CD8-positive, alpha-beta T cell (primary cell): ENCODE measurements at places on chromosomes 1 and 21.

DNA sequence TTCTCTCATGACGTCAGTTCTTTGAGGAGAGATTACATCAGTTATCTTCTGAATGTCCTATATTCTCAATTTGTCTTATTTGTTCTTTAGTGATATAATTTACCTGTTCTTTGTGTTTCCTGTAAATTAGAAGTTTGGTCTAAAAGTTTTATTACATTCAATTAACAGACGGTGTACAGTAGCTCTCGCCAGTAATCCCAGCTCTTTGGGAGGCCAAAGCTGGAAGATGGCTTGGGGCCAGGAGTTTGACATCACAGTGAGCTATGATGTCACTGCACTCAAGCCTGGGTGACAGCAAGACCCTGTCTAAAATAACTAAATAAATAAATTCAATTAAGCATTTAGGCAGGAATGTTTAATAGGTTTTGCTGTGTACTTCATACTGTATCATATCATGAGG, 25.3 kb upstream of the IPP start:
- DNase-seq = no peak

DNA sequence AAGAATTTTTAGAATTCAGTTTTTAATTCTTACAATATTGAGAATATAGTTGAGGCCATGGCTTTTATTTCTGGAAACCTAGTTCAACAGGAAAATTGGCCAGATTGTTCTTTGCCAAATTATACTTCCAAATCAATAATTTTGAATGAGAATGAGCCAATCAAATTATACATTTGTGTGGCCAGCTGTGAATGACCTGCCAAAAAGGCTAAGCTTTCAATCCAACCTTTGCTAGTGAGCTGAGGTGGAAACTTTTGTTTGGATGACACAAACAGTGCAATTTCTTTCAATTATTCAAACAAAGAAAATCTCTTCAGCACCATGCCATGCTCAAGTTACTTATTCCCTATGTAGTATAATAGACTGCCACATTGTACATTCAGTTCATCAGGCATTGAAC, 167.8 kb downstream of the PATJ start:
- no peak for DNase-seq

GRCh38 chr1:56464294-56464693, 115.1 kb downstream of the PLPP3 start:
- DNase-seq = no peak

GRCh38 chr1:24992124-24992760, 62.2 kb upstream of the RUNX3 start:
- DNase-seq = no peak

- DNase-seq = no peak
These were observed 77.3 kb upstream of the TSPAN2 start for GRCh38 chr1:115166531-115167091.

DNA sequence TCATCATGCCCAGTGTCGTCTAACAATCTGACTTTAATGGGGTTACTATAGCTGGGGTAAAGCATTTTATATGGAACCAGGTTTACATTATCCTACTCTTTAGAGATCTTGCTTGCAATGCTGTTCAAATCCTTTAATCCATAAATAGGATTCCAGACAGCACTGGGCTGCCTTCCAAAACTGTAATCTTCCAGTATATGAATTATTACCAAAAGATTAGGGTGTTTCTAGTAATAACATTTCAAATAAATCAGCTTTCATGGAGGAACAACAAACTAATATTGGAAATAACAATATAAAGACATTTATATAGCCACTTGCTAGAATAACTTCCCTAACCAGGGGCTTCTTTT, 88.6 kb upstream of the PLXNA2 start:
- DNase-seq = no peak

DNA sequence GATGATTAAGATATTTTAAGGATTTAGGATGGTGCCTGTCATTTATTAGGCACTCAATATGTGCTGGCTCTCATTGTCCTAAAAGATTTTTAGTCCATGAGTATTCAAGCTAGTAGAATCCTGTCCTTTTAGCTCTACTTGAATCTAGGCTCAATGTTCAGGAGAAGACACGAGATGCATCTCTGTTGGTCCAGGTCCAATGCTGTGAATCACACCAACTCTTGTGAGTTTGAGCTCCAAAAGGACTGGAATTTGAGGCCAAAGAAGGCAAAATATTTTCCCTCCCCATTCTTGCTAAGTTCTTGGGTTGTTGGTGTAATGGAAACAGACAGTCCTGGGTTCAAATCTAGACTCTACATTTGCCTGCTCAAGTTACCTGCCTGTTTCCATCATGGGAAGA, 1.4 kb upstream of the PODN start:
- DNase-seq = no peak

GRCh38 chr21:40547906-40548513, 298.9 kb downstream of the DSCAM start:
- no peak for DNase-seq

GRCh38 chr1:82110366-82111254, 309.9 kb downstream of the ADGRL2 start:
- no peak for DNase-seq

GRCh38 chr1:157580179-157580827, 17.6 kb downstream of the FCRL4 start:
- DNase-seq = peak; percentile 14

GRCh38 chr1:110708974-110709440, 34.3 kb upstream of the KCNA3 start:
- no peak for DNase-seq
